ENCODE measurements at places on chromosomes 2 and 18.

DNA sequence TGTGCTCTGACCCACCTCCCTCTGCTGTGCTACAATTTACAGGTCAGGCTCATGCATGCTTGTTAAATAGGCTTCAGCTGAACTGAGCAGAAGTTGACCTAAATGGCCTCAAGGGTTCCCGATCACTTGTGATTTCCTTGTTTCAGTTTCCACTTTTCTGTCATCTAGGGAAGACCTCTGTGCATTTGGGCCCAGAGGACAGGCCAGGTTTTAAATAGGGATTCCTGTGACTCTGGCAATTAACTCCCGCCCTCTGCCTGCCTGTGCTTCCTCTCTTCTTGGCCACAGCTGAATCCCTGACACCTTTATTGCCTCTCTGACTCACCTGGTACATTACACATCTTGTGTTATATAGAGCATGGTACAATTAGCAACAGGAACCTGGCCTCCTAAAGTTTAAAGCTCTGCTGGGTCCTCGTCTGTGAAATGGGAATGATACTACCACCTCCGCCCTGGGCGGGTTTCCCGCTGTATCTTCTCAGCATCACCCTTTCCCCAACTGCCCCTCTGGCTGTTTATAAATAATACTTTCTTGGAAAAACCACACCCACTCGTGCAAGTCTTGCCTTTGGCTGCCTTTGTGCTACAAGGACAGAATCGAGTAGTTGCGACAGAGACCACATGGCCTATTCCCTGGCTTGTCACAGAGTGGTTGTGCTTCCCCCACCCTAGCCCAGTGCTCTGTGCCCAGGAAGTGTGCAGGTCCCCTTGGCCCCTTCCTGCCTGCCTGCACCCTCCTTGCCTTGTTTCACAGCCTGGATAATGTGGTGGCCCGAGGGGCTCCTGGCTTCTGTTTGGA is 7.9 kb downstream of the CABLES1 start:
- no peak for DNase-seq

DNA sequence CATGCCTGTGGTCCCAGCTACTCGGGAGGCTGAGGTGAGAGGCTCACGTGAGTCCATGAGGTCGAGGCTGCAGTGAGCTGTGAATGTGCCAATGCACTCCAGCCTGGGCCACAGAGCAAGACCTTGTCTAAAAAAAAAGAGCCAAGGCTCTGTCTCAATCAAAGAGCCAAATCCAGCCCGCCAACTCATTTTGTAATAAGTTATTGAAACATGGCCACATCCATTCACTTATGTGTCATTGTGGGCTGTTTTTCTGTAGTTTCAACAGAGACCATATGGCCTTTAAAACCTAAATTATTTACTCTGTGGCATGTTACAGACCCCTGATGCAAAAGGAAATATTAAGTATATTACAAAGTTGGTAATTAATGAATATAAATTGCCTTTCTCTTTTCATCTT is 60.8 kb downstream of the GPR39 start:
- no peak for DNase-seq

- no peak for DNase-seq
Observed at GRCh38 chr18:159933-160332, 1.6 kb downstream of the USP14 start.

- DNase-seq: no peak
Observed at GRCh38 chr2:69578198-69578540, 65.4 kb downstream of the AAK1 start.

- no peak for DNase-seq
Observed at GRCh38 chr2:20966061-20966595, 77.7 kb downstream of the APOB start.

DNA sequence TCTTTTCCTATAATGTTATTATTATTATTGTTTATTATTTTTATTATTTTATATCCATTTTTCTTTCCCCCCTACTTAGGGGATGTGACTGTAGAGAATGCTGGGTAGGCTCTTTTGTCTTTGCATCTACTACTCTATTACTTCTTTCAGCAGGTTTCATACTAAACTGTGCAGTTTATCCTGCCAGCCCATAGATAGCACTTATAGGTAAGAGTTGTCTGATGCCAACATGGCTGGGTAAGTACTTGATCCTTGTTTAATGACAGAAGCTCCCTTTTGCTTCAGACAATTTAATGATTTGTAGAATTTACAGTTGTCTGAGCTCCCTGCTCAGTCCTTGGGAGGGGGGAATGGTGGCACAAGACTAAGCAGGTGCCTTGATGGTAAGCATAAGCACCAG is 262.9 kb upstream of the CDH2 start:
- no peak for DNase-seq

DNA sequence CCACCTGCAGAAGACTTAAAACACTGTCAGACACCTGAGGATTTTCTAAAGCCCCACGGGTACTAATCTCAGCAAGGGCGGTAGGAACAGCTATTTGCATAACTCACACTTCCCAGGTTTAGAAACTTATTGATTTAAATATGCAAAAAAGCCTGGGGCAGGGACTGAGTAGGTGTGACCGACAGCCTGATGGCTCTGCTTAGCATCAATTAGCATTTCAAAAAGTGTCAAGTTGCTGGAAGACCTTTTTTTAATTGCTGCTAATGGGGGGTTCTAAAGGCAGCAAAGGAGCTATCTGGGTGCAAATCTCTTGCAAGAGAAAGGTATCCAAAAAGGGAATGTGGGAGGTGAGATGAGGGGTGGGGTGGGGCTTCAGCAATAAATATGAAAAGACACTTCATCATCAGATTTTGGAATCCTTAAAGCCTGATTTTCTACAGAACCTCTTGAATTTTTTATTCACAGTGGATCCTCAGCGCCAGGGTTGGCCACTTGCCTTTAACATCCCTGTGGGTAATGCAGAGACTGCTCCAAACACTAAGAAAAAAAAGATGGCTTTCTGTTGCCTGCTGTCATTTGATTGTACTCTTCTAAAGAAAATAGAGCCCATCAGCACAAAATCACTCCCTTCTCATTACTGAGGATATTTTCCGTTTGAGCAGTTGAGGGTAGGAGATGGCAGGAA is 121.1 kb upstream of the RMP24 start:
- no peak for DNase-seq

DNA sequence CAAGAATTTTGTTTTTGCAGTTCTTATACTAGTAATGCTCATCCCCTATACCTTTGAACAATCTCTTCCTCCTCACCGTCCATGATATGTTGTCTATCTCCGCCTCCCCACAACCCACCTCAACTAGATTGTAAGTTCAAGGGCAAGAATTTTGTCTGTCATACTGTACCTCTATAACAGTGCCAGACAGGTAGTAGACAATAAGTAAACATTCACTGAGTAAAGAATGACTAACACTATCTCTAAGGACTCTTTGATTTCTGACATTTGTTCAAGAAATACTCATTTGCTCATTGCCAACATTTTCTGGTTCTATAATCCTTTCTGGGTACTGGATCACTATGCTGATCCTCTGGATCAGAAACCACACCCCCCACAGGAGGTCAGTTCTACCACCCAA is 82.4 kb downstream of the EXOC6B start:
- no peak for DNase-seq

DNA sequence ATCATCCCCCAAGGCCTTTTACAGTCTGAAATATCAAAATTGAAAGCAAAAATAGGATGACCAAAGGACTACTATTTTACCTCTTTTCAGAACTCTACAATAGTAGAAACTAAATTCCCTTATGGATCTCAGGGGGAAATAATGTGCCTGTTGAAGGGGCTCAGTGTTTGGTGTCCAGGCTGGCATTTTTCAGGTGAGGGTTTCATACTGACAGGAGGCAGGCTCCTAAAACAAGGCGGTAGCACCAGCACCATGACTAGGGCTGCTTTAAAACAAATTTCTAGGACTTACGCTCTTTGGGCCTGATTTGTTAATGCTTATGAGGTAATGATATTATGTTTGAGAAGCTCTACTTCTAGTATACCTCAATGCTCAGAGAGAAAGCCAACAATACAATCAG is 5.2 kb upstream of the BOLA3 start:
- no peak for DNase-seq

DNA sequence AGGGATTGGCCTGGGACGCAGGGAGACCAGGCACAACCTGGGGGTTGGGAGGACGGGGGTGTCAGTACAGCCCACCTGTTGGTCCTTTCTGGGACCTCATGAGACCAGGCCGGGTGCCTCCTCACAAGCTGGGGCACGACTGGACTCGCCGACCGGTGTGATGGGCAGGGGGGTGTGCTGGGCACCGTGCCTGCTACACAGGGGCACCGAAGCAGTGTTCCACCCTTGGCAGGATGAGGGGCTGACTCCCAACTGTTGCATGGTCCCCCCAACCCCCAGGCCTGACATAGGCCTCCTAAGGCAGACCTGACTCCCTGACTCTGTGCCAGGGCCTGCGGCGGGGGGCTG is 256.7 kb downstream of the ATAD2B start:
- DNase-seq: no peak

DNA sequence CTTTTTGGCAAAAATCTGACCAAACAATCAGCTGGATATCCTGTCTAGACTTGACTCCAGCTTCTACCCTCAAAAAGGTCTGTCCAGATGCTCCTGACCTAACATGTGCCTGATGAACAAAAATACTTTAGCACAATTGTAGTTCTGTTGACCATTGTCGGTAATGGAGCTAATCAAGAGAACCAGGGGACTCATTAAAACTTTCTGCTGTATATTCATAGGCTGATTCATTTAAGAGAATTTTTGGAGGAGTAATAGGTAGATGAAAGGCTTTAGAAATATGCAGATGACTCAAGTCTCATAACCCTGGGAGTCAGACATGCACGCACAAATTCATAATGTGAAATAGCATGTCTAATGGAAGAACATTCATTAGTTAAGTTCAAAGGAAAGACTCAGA is 514.2 kb downstream of the TXNL1 start:
- DNase-seq: no peak

GRCh38 chr2:126749537-126749936 is 93.6 kb downstream of the GYPC start:
- no peak for DNase-seq

GRCh38 chr2:21220930-21221329 is 97.2 kb downstream of the TDRD15 start:
- no peak for DNase-seq

DNA sequence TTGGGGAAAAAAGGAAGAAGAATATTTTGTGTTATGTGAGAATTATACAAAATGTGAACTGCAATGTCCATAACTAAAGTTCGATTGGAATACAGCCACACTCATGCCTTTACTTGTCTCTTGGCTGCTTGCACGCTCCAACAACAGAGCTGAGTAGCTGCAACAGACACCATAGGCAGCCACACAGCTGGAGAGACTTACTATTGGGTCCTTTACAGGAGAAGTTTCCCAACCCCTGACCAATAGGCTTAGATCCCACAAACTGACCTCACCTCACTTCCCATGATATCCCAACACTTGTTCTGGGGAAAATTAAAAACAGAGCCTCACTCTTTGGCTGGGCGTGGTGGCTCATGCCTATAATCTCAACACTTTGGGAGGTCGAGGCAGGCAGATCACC is 213.8 kb downstream of the SH3BP4 start:
- DNase-seq: no peak

GRCh38 chr2:15890936-15891905 is 49.1 kb upstream of the MYCN start:
- no peak for DNase-seq

GRCh38 chr2:75698918-75699317 is 11.8 kb downstream of the GCFC2 start:
- DNase-seq: no peak
